ENCODE measurements at places on chromosomes 2 and 18. TPM values are rescaled to one million over a fixed set of nuclear protein-coding genes. Genes with fewer than 3 reads are reported as not detected.

MYCN gene
- not detected for total RNA-seq

IGFBP5 gene
- total RNA-seq = not detected

RAB17 gene
- total RNA-seq = not detected

NEU2 gene
- not detected for total RNA-seq

ARHGEF4 gene
- total RNA-seq = 0.80 TPM

IL1RL2 gene
- total RNA-seq = 0.06 TPM
